Fibroblast of skin of back (primary cell): ENCODE measurements at places on chromosomes 4 and X.
A peak's percentile ranks its signal among the peaks of the same experiment; 100 is the strongest.

DNA sequence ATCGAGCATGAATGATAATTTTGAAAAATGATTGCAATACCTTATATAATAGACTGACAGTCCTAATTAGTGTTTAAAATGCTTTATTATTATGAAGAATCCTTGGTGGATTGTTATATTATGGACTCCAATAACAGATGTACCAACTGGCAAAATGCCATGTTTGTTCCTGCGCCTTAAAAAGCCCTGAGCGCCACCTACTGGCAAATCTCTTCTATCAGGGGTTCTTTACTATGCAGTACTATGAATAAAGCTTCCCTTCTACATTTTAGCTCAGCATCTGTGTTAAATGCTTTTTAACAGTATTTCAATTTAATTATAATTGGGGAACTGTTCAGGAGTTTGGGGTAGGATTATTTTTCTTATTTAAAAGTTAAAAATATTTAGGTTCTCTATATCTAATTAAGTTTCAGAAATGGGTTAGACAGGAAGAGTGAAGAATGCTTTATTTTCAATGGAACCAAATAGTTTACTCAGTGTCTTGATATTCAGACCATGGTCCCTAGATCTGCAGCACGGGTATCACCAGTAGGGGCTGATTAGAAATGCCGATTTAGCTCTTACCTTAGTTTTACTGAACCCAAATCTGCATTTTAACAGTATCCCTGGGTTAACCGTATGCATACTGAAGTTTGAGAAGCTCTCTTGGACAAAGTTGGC is 20.0 kb downstream of the CFAP97 start:
- DNase-seq: peak; percentile 82

- DNase-seq: no peak
Observed at GRCh38 chr4:163614866-163615265, 120.4 kb downstream of the TMA16 start.

DNA sequence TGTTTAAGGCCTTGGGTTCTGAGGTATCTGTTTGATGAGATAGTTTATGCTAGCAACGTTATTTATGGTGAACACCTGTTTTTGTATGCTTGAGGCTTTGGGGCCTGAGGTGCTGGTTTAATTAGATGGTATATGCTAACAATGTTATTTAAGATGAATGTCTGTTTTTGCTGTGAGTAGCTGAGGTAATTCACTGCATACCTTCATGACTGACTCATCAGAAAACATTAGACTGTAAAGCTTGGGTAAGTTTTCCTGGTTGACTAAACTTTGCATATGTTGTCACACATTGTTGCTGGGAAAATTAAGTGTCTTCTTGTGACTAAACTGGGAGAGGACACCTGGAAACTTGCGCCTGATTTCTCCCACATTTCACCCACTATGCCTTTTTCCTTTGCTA is 1026.6 kb downstream of the RAPGEF2 start:
- DNase-seq: peak; percentile 63

DNA sequence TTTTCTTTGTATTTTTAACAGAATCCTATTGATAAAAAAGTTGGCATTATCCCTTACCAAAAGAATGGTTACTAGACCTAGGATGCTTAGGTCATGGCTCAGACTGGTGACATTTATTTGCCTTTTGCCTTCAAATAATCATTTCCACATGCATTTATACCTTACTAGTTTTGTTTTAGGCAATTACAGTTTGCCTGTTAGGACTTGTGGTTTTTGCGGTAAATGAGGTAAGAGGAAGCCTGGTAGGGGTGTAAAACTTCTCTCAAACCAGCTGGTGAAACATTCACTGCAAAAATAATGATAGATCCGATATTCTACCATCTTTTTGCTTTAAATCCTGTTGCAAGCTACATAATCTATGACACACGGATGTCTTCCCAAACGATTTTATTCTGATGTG is 12.1 kb downstream of the LAMP2 start:
- peak; percentile 30 for DNase-seq

DNA sequence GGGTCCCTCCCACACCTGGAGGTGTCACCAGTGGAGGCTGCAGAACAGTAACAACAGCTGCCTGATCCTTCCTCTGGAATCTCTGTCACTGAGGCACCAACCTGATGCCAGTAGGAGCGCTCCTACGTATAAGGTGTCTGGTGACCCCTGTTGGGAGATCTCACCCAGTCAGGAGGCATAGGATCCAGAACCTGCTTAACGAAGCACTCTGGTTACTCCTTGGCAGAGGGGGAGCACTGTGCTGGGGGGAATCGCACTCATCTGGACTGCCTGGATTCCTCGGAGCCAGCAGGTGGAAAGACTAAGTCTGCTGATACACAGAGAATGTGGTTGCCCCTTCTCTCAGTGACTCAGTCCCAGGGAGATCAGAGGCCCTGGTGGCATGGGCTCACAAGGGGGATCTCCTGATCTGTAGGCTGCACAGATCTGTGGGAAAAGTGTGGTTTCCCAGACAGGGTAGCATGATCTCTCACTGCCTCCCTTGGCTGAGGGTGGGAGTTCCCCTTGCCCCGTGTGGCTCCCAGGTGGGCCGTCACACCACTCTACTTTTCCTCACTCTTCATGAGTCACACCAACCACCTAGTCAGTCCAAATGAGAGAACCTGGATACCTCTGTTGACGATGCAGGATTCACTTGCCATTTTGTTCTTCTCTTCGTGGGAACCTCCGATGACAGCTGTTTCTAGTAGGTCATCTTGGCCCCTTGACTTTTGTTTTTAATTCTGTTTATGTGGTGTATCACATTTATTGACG is 305.9 kb downstream of the IDS start:
- DNase-seq: no peak

- no peak for DNase-seq
Observed at GRCh38 chr4:6134612-6135220, 65.6 kb downstream of the JAKMIP1 start.

GRCh38 chr4:76729460-76729859 is 168.5 kb downstream of the SOWAHB start:
- no peak for DNase-seq

GRCh38 chr4:17236686-17237085 is 275.2 kb downstream of the QDPR start:
- DNase-seq: peak; percentile 82

- no peak for DNase-seq
Observed at GRCh38 chrX:56120242-56120641, 111.9 kb upstream of the KLF8 start.

GRCh38 chrX:100928660-100929613 is at the start of gene XKRX:
TSS of gene XKRX (minus strand) at chrX:100928917. CDS start at chrX:100928304, 613 bp downstream.
- DNase-seq: peak; percentile 1

DNA sequence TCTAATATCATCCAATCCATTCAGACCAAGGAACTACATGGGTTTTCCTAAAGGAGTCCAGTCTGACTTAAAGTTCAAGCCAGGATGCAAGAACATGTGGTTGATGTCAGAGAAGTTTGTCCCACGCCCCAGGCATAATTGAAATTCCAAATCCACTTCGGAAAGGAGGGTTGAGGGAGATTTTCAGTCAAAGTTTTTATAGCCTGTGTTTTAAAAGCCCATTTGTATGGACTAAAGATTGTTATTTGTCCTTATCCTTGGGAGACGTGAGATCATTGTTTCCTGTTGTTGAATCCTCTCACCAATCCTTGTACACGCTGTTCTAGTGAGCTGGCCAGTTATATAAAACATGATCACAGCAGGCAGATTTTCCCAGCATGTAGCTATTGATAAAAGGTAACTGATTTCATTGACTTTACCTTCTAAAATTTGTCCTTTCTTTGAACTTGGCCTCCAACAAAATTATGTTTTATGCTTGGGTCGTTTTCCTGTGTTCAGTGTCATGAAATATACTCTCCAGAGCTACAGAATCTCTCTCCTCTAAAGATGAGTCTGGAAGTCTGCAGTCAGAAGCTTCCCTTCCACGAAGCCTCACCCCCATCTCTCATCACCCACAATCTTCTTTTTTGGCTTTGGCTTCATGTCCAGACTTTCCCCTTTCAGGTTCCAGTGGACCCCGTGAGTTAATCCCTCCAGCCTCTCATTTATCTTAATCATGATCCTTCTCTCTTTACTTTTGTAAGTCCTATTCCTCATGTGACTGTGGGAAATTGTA is 92.9 kb downstream of the ATP10D start:
- no peak for DNase-seq

DNA sequence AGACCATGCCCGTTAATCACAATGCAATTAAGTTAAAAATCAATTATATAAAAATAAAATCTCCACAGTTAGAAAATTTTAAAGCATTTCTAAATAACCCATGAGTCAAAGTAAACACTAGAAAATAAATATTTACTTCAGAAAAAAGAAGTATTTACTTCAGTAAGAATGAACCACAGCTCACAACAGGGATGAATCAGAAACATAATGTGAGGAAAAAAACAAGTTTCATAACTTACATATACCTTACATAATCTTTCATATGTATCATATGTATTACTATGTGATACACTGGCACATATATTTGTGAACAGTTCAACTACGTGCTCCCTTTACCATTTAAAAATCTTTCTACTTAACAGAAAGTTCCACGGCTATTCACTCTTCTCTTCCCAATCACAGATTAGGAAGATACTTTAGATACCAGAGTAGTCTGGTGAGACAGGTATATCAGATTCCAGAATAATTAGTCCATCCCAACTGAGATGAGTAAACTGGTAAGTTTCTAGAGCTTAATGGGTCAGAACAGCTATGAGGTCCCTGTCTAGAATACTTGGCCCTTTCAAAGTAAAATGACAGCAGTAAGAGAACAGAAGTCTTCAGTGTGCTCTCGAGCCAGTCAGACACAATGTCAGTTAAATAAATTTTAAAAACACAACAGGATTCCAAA is 70.3 kb downstream of the SH3RF1 start:
- no peak for DNase-seq

DNA sequence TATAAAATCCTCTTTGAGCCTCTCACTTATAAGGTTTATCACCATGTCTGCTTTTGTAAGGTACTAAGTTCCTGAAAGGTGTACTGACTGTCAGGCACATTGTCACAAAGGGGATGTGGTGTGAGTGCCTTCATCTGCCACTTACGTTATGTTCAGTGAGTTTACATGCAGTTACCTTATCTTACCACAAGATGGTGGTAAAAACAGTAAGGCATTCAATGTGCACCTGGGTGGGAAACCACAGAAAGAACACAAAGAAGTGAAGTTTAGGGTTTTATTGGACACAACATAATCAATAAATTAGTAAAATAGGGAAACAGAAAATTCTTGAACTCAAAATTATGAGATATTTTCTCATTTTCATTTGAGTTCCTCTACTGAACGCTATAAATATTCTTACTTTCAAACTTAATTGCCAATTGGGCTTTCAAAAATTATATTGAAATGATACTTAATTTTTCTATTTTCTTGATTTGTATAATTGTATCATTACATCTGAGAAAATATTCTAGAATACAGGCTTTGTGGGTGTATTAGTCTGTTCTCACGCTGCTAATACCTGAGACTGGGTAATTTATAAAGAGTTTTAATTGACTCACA is 650.8 kb downstream of the PCDH7 start:
- peak; percentile 43 for DNase-seq

GRCh38 chr4:169243825-169244609 is 26.7 kb downstream of the SH3RF1 start:
- peak; percentile 83 for DNase-seq

DNA sequence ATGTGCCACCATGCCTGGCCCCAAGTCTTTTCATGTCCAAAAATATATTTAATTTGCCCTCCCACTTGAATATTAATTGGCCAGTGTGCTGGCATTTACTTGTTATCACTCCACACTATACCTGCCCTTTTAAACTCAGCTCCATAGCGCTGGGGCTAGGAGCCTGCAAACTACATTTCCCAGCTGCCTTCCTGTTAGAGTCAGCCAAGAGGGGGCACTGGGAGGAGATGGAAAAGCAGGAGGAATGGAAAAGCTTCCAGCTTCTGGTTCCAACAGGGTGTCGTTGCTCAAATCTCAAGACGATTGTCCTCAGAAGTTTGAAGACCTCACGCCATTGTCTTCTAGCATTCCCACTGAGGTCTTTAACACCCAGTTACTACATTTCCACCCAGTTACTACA is 315.5 kb downstream of the BCOR start:
- no peak for DNase-seq

GRCh38 chr4:94489098-94489497 is 37.4 kb downstream of the PDLIM5 start:
- DNase-seq: peak; percentile 21

DNA sequence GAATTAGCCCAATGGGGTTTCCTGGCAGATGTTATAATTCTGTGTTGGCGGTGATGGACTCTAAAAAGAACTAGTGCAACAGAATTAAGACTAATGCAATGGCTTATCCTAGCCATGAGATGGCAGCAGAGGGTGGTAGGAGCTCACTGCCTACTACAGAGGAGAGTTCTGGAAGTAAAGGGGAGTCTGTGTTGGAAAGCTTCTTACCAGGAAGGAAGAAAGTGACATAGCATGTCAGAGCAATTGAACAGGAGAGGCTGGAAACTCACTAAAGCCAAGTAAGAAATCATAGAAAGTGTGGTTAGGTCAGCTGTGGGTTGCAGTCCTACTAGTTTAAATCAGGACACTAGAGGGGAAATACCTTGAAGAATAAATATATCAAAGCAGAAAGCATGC is 6.3 kb upstream of the TRPC5OS start:
- peak; percentile 40 for DNase-seq

GRCh38 chr4:26762650-26763049 is 98.0 kb upstream of the STIM2 start:
- DNase-seq: no peak

GRCh38 chrX:38754818-38755718 is 46.2 kb upstream of the MID1IP1 start:
- no peak for DNase-seq

DNA sequence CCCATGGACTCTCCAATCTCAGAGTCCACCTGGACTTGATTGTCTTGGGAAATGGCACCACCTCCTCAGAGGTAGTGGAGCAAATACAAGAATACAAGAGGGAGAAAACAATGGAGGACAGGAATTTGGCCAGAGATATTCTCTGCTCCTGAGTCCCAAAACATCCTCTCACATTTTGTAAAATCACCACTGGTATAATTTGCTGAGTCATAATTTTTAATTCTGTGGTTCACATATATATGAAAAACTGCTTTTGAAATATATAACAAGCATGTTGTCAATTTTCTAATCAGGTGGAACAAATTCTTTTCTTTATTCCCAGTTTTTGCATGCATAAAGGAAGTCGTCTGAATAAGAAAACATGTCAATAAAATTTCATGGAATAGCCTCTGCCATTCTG is 356.1 kb downstream of the AFF2 start:
- no peak for DNase-seq

GRCh38 chr4:53477038-53477565 is 99.7 kb downstream of the FIP1L1 start:
- DNase-seq: no peak

- DNase-seq: no peak
Observed at GRCh38 chr4:157674699-157675098, 454.2 kb downstream of the GRIA2 start.
